Renal cortical epithelial cell (primary cell): ENCODE measurements at places on chromosomes 3 and 15.

- peak; percentile 44 for DNase-seq
Measured at GRCh38 chr3:88219138-88219792, 69.5 kb downstream of the C3orf38 start.

DNA sequence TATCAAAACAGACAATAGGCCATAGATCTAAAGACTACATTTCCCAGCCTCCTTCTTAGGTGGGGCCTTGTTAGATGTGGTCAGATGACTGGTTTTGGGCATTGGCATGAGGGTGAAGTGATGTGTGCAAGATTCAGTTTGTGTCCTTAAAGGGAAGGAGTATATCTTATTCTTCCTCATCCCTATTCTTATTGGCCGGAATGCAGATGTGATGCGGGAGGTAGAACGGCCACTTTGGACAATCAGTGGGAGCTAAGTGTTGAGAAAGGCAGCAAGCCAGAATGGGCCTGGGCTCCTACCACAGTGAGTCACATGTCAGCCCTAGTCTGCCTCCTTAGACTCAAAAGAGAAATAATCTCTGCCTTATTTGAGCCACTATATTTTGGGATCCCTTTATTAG is 89.8 kb upstream of the MEX3B start:
- peak; percentile 31 for DNase-seq

DNA sequence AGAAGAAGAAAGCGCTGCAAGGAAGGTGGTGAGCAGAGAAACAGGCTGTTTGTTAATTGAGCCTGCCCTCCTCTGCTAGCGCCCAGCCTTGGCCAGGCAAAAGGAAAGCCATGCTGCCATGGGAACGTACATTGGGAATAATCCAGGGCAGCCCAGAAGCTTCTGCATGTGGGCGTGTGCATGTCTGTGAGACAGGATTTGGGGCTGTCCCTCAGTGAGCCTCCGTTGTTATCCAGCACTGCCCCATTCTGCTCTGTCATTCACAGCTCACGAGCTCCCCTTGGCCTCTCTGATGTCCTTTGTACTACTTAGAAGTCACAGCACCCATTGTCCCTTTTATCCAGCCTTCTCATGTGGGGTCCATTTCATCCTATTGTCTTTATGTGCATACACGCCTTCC is 239.1 kb upstream of the ROPN1 start:
- no peak for DNase-seq

GRCh38 chr3:124303305-124303910 is 311.5 kb upstream of the ROPN1 start:
- DNase-seq, result no peak

DNA sequence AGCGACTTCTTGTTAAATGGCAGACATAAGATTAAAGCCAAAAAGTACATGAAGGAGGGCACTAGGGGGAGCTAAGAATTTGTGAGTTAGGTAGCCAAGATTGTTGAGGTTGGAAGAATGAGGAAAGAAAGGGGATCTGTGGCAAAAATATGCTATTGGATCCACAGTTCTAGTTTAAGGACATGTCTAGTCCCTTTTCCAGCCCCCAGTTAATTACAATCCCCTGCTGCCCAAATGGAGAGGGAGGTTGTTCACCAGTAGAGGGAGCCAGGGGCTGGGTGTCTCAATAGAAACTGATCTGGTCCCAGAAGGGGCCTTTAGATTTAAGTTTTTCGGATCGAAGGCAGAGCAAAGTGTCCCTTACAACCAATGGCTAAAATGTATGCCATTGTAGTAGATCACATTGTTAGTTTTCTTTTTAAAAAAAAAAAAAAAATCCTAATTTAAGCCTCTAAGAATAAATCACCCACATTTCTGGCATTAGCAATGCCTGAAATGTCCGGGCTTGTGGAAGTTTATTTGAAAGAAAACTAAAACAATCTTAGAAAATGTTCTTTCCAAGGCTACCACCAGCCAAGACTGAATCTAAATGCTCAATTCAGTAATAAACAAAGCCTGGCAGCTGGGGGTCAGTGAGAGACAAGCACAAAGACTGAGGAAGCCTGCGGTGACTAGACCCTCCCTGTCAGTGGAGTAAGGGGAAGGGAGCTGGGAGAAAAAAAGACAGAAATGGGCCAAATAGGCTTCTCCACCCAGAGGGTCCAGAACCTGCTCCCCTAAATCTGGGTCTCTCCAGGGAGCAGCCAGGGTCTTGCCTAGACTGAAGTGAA is 7.1 kb downstream of the COL8A1 start:
- DNase-seq, result peak; percentile 78

GRCh38 chr3:114892880-114893279 is 254.2 kb downstream of the ZBTB20 start:
- DNase-seq, result no peak

DNA sequence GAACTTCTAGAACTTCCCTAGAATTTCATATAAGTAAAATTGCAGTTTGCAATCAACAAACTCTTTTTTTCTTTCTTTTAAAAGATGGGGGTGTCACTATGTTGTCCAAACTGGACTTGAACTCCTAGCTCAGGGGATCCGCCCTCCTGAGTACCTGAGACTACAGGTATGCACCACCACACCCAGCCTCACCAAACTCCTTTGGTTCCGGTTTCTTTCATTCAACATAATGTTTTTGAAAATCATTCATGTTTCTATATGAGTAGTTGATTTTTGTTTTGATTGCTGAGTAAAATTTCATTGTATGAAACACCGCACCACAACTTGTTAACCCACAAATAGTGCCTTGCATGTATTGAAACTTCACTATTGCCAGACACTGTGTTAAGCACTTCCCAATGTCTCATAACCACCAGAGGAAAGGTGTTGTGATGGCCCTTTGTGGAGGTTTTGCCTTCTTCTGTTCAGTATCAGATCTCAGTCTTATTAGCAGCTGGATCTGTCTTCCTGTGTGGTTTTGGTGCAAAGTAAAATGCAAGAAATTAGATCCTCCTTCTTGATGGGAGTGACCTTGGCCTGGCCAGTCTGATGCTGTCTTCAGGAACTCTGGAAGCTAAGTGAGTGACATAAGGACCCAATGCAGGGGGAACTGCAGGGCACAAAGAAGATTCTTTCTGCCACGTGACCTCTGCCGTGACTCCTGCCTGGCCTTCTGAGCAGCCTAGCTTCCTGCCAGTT is 78.8 kb upstream of the UBE2E1 start:
- DNase-seq, result no peak

GRCh38 chr3:58077596-58078285 is 69.5 kb downstream of the FLNB start:
- no peak for DNase-seq

- DNase-seq, result no peak
Measured at GRCh38 chr3:194571491-194572142, 61.6 kb downstream of the TMEM44 start.

DNA sequence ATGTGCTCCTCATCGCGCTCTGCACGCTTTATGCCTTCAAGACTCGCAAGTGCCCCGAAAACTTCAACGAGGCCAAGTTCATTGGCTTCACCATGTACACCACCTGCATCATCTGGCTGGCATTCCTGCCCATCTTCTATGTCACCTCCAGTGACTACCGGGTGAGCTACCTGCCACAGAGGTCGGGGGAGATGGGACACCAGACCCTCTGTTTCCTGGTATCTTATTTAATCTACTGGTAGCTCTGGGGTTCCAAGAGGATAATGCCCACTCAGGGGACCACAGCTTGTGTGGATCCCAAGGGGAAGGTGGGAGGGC is 9.1 kb downstream of the GRM2 start:
- DNase-seq, result no peak

DNA sequence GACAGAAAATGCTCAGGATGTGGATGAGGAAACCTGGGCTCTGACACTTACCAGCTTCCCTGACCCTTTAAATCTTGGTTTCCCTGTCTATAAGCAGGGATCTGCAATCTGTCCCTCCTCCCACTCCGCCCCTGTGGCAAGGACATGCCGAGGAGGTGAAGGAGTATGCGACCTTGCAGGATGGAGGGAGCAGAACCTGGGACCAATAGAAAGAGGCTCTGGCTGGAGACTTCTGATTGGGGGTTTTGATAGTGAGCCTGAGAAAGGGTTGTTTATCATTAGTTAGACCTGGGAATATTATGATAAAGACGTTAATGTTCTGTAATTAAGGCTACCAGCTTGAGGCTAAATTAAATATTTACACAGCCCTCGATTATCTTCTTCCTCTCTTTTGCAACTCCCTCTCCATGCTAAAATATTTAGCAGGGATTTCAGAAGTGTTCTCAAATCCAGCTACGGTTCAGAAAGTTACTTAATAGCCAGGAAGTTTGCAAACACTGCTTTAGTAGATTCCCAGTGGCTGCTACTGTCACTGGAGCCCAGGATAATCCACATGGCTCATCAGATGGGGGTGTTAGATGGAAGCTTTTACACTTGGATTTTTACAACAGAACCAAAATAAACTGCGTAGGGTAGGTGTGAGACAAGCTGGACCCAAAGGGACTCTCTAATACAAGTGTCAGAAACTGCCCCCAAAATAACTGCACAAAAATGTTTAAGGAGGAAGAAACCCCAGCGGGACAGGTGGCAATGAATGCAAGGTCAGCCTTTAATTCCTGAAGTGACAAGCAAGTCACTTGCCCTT is 9.2 kb upstream of the PAQR5 start:
- DNase-seq, result peak; percentile 43

- DNase-seq, result no peak
Measured at GRCh38 chr3:109353057-109353456, 15.7 kb upstream of the DPPA4 start.

DNA sequence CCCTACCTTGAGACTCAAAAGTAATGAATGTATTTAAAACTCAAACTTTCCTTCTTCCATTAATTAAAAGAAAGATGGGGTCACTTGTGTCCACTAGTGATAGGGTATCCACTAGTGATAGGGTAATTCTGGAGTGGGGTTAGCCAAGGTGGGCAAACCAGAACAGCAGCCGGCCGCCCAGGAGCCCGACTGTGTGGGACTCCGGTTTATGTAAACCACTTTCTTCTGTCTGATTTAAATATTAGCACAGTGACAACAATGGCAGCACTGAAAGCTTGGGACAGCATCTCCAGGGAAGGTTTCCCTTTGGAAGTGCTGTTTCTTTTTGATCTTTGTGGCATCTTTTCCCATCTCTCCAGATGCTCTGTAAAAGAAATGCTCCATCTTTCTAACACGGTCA is 722 bp downstream of the MYZAP start:
- DNase-seq, result no peak
